Prostate gland (tissue), 2 donors: ENCODE measurements at places on chromosomes 4 and X. TPM values are rescaled to one million over a fixed set of nuclear protein-coding genes. Genes with fewer than 3 reads are reported as not detected.

FAT1 gene
- total RNA-seq = 175 TPM

BEX2 gene
- total RNA-seq = 41.2 TPM

MAGEB10 gene
- 4.2 TPM for total RNA-seq

DAPP1 gene
- 1.1 TPM for total RNA-seq
